Osteoblast (primary cell): ENCODE measurements at places on chromosomes 5 and 9. TPM values are rescaled to one million over a fixed set of nuclear protein-coding genes. Genes with fewer than 3 reads are reported as not detected.

The AMACR gene
- 15.2 and 15.3 TPM in 2 replicates for total RNA-seq

DNA sequence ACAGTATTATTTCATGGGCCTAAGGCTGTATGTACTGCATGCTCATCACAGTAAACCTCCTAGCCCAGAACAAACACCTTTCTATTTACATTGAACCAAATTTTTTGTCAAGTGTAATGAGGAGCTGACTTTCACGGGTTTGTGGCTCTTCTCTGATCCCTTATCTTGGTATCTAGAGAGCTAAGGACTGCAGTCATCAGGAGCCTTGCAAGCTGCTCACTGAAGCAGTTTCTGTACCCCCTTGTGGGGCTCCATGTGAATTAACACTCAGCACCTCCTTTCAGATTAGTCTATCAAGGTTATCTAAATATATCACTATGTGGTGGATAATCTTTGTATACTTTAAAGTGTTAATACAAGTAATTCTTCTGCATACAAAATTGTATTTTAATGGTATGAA lies 108.2 kb downstream of the AUH start:
- H3K36me3 ChIP-seq: no peaks in the 10 kb centered on the region
- H3K4me1 ChIP-seq: no peaks in the 10 kb centered on the region
- no peak overlapping the region for H3K27ac ChIP-seq
- no peaks in the 10 kb centered on the region for H3K27me3 ChIP-seq
- H3K4me3 ChIP-seq: no peak overlapping the region
- DNase-seq: no peak

- peak overlapping the region; percentile 100 for H3K27ac ChIP-seq
- no peak for DNase-seq
- no peak overlapping the region for H3K4me3 ChIP-seq
- H3K27me3 ChIP-seq: no peaks in the 10 kb centered on the region
Measured at GRCh38 chr5:38843665-38844064, 2.1 kb upstream of the OSMR start.

GRCh38 chr5:160049099-160049498 lies 40.2 kb downstream of the TTC1 start:
- peaks cover 20% of the 10 kb centered on the region for H3K4me1 ChIP-seq
- no peak overlapping the region for H3K27ac ChIP-seq
- DNase-seq: no peak
- H3K4me3 ChIP-seq: no peak overlapping the region

DNA sequence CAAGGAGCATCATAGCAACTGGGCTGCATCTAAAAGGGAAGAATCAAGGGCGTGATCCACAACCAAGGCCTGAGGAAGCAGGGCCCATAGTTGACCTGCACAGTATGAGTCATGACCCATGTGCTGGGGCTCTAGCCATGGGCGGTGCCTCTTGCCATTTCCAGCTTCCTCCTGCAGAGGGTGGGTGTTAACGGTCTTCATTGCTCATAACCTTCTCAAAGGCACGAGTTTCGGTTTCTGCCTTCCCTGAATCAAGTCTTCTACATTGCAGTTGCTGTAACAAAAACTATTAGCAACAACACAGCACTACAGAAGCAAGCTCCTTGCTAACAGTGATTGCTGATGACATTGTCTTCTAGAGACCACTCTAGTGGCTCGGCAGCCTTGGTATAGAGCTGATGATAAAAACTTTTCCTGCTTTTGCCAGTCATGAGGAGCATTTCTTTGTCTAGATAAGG lies 66.9 kb downstream of the CTSL start:
- peak; percentile 94 for DNase-seq
- H3K27me3 ChIP-seq: no peaks in the 10 kb centered on the region
- H3K27ac ChIP-seq: peak overlapping the region; percentile 83
- peaks cover 23% of the 10 kb centered on the region for H3K4me1 ChIP-seq

The N4BP3 gene
- total RNA-seq: under 0.01 TPM in 2 replicates

- no peak for DNase-seq
- H3K27me3 ChIP-seq: no peaks in the 10 kb centered on the region
- no peak overlapping the region for H3K4me3 ChIP-seq
- no peak overlapping the region for H3K27ac ChIP-seq
- no peaks in the 10 kb centered on the region for H3K4me1 ChIP-seq
- H3K36me3 ChIP-seq: no peaks in the 10 kb centered on the region
Measured at GRCh38 chr9:83544002-83544698, 5.9 kb upstream of the FRMD3 start.

GRCh38 chr5:162391833-162392232 lies 324.3 kb downstream of the GABRG2 start:
- no peaks in the 10 kb centered on the region for H3K36me3 ChIP-seq
- H3K4me3 ChIP-seq: no peak overlapping the region
- DNase-seq: no peak
- no peaks in the 10 kb centered on the region for H3K27me3 ChIP-seq
- no peaks in the 10 kb centered on the region for H3K4me1 ChIP-seq
- no peak overlapping the region for H3K27ac ChIP-seq

DNA sequence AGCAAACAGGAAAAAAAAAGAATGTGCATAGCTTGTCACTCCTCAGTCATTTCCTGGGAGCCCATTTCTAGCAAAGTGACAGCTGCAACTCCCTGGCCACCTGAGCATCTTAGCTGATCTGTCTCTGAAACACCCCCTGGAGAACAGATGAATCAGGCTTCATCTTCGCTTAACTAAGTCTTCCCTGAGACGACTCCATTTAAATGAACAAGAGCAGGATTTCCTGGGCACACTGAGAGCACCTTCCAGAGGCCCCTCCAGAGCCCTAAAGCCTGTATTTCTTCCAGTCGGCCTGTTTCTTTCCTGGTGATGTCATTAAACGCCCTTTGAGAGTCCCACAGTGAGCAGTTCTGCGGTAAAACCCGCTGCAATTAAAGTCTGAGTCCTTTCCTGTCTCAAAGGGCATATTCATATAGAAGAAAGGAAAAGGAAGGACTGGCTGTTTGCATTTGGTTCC lies 13.9 kb downstream of the TGFBI start:
- peak overlapping the region; percentile 87 for H3K27ac ChIP-seq
- DNase-seq: peak; percentile 74
- peaks cover 43% of the 10 kb centered on the region for H3K4me1 ChIP-seq
- H3K4me3 ChIP-seq: no peak overlapping the region

GRCh38 chr5:170681013-170681433 lies 102.5 kb upstream of the GABRP start:
- peak; percentile 42 for DNase-seq
- no peaks in the 10 kb centered on the region for H3K27me3 ChIP-seq
- no peaks in the 10 kb centered on the region for H3K4me1 ChIP-seq
- H3K36me3 ChIP-seq: no peaks in the 10 kb centered on the region
- H3K4me3 ChIP-seq: no peak overlapping the region
